Smooth muscle cell of the coronary artery (primary cell): ENCODE measurements at places on chromosomes 16 and 17. TPM values are rescaled to one million over a fixed set of nuclear protein-coding genes. Genes with fewer than 3 reads are reported as not detected.

Gene KRT25
- not detected in 2 replicates for total RNA-seq

Gene SPN
- under 0.01 TPM in 1 of 2 replicates, not detected in the other for total RNA-seq

Gene MVP
- total RNA-seq, result 281 and 542 TPM in 2 replicates

Gene MRTFB
- 1.5 and 2.9 TPM in 2 replicates for total RNA-seq

Gene GPR142
- total RNA-seq, result not detected in 2 replicates

Gene STH
- total RNA-seq, result not detected in 2 replicates

Gene OTOP3
- not detected in 2 replicates for total RNA-seq

Gene MMP25
- under 0.01 TPM in 1 of 2 replicates, not detected in the other for total RNA-seq

Gene RTN4RL1
- under 0.01 and 0.23 TPM in 2 replicates for total RNA-seq

Gene KRTAP3-1
- not detected in 2 replicates for total RNA-seq

Gene SP6
- 0.08 and 0.12 TPM in 2 replicates for total RNA-seq

Gene GLG1
- total RNA-seq, result 143 and 156 TPM in 2 replicates

Gene HES7
- not detected in 2 replicates for total RNA-seq

Gene KRTAP2-3
- total RNA-seq, result not detected in 2 replicates

Gene CCT6B
- total RNA-seq, result 0.23 and 1.1 TPM in 2 replicates

Gene GNAO1
- 0.12 TPM in 1 of 2 replicates, not detected in the other for total RNA-seq

Gene SGCA
- total RNA-seq, result 1.8 and 8.4 TPM in 2 replicates

Gene AOC3
- 0.23 and 0.94 TPM in 2 replicates for total RNA-seq

Gene METTL9
- 76.5 and 103 TPM in 2 replicates for total RNA-seq

Gene MARCHF10
- not detected in 2 replicates for total RNA-seq

Gene TEX19
- 0.08 TPM in 1 of 2 replicates, not detected in the other for total RNA-seq

Gene CES3
- total RNA-seq, result under 0.01 and 0.38 TPM in 2 replicates

Gene CHRNE
- total RNA-seq, result 0.38 and 0.47 TPM in 2 replicates

Gene BTBD17
- not detected in 2 replicates for total RNA-seq

Gene KRT27
- not detected in 2 replicates for total RNA-seq

Gene LRRC36
- total RNA-seq, result not detected in 2 replicates

Gene SMPD3
- not detected in 2 replicates for total RNA-seq

Gene CFAP97D1
- total RNA-seq, result under 0.01 TPM in 1 of 2 replicates, not detected in the other

Gene GJC1
- total RNA-seq, result 9.5 and 11.6 TPM in 2 replicates

Gene TOM1L1
- 9.8 and 22.2 TPM in 2 replicates for total RNA-seq

Gene HOXB3
- total RNA-seq, result 0.59 and 2.6 TPM in 2 replicates

Gene TMEM100
- 0.08 and 1.2 TPM in 2 replicates for total RNA-seq
